Esophagus squamous epithelium (tissue), 5 donors: ENCODE measurements at places on chromosomes 12 and 14.

DNA sequence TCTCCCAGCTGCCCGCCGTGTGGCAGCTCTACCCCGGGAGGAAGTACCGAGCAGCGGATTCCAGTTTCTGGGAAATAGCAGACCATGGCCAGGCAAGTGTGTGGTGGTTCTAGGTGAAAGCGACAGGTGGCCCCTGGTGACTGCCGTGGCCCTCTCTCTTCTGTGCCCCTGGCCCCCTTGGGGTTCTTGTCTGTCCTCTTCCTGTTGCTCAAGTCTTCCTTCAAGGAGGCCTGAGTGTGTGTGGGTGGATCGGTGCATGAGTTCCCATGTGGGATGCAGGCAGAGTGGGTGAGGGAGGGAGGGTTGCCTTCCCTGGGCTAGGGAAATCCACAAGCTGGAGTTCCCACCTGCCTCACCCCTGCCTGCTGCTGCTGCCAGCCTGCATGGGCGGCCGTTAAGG lies 4.6 kb downstream of the TCL1B start:
- DNase-seq = no peak

DNA sequence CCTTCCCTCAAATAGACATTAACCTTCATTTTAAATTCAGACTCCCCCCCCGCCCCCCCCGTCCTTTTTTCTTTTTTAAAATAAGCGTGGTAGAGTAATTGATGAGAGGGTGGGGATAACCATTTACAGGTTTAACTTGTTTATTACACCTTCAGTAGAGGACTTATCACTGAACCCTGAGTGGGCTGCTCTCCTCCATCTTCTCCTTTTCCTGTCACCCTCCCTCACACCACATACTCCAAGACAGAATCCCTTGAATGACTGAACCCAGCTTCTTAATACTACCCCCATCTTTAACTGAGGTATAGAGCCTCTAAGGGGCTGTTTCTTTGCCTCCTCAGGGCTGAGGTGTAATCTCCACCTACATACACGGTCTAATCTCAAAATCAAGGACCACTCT lies 3.7 kb upstream of the IKZF4 start:
- no peak for DNase-seq

- no peak for DNase-seq
Measured at GRCh38 chr14:34046799-34047520, 96.1 kb upstream of the EGLN3 start.

- DNase-seq = no peak
Measured at GRCh38 chr12:45234139-45234865, 18.4 kb downstream of the ANO6 start.
